ENCODE measurements at places on chromosomes 3 and 15.

DNA sequence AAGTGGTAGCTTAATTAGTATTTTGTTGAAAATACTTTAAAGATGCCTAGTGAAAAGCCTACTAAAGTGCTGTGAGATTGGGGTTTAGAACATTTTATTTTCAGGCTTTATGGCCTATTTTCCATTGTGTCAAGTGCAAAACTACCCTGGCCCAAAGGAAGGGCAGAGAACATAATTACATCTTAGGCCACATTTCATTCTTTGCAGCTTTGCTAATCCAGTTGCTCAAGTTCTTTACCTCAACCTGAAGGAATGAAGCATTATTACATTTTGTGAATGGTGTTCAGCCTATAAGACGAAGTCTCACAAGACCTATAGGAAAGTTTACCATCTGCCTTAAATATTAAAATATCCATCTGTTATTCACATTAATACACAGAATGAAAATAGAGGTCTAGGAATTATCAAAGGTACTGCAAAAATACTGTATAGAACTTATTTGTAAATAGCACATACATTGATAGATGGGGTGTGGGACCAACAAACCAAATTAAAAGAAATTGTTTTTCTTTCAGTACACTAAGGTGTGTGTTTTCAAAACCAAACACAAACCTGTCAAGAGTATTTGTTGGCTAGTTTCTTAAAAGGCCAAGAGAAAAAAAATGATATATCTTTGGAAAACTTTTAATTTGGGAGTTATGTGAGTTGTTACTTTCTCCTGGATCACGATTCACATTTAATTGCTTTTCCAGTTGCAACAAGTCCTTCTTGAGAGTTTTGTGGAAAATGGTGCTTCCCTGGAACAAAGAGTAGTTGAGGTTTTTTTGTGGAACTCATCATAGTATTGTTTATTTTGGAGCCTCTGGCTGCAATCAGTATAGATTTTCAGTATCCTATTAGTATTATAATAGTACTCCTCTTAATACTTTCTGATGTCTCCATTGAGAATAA lies 12.0 kb upstream of the SETD5 start:
- DNase-seq = no peak

DNA sequence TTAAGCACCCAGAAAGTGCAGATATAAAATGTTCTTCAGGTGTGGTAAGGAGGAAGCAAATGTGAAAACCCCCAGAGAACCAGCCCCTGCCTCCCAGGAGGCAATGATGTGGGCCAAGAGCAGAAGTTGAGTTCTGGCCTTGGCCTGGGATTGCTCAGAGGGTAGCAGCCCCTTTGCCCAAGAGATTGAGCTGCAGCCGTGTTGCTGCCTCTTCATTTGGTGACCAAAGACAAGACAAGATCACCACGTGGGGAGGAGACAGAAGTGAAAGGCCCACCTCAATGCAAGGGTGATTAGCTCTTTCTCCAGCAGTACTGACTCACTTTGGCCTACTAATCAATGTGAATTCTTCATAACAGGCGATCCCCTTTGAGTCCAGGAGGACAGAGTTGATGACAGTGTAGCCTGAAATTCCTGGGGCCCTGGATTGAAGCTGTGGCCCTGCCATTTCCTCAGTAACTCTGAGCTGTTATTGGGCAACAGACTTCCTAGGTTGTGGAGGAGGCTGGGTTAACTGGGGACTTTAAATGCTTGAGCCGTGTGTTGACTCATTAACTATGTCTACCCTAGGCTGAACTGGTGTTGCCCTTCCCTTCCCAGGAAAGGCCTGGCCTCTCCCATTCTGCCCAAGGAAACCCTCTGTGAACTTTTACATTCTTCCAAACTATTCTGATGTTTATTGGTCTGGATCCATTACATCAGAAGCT lies 86.5 kb downstream of the ST6GAL1 start:
- no peak for DNase-seq

DNA sequence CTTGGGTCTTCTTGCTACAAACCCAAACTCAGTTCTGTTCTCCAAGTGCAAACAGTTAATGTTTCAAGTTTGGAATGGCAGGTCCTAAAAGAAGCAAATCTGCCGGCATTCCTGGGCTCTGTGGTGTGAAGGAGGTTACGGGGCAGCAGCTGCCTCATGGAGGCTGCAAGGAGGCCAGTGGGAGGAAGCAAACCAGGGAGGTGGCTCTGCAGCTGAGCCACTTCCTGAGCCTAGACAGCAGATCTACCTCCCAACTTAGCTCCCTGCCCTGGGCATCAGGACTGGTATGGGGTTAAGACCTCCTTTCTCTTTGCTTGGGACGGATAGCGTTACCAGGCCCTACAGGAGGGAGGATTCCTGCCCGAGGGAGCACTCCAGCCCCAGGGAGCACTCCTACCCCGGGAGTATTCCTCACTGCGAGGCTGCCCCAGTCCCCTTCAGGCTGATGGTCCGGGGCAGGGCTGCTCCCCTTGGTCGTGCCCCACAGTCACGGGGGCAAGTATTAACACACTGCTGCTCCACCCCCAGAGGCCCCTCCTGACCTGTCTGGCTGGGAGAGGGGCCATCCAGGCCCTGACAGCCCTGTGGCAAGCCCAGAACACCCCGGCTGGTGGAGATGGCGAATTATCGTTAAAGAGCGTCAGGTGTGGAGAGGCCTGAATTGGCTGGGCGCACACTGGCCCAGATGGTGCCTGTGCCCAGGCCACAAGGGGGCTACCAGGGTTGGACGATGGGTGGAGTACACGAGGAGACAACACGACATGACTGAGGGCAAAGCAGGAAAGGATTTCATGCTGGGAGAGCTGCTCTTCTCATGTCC lies 129.9 kb downstream of the ATP10A start:
- no peak for DNase-seq

DNA sequence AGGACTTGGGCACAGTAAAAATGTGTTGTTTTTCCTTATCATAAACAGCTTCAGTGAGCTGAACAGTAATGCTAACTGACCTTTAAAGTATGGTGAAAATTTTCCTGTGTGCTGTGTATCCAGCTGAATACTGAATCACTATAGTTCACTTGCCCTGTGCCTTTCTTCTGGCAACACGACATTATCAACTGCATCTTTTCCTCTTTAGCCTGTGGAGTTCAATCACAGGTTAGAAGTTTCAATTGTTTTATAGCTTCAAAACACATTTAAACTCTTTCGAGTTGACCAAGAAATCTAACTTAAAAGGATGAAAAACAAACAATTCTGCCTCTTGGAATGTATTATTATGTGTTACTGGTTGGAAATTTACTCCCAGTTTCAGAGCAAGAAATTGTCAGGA lies 1120.7 kb upstream of the ALCAM start:
- no peak for DNase-seq

DNA sequence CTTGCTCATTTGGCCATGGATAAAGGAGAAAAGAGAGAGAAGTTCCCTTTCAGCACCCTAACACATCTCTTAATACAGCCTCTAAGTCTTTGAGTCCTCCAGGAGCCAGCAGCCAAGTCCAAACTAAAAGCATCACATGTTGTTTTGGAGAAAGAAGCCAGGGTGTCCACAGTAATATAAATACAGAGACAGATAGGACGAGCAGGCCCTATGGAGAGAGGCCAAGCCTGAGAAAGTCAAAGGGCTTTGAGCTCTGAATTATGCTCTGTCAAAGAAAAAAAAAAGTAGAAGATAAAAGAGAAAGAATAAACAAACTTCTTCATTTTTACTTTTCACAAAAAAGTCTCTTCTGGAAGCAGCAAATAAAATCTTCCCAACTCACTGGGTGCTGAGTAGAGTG lies 92.4 kb upstream of the THBS1 start:
- no peak for DNase-seq

DNA sequence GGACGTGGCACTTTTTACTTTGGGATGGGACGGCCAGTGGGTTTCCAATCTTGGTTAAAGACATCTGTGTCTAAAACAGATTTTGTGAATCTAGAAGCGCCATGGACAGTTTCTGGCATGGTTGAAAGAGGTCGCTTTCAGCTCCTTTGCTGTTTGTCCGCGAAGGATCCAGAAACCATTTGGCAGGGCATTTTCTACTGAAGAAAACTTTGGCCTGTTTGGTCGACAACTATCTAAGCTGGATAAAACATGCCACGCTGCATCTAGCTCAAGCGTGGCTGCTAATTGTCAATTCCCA lies 730 bp upstream of the RORA start:
- DNase-seq = no peak

- no peak for DNase-seq
Measured at GRCh38 chr3:29805757-29806156, 524.9 kb downstream of the RBMS3 start.

DNA sequence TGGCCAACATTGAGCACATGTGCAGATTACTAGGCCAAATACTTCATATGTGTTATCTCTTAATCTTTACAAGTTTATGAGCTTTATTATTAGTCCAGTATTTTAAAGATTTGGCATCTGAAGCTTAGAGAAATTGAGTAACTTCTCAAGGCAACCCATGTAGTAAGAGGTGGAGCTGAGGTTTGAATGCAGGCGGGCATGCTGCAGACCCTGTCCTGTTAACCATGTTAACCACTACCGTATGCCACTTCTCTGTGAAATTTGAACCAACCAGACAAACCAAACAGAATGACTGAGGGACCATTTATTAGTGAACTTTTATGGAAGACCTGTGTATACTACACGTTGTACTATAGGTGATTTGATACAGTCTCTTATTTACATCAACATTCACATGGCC lies 49.7 kb downstream of the MEF2A start:
- DNase-seq = no peak

DNA sequence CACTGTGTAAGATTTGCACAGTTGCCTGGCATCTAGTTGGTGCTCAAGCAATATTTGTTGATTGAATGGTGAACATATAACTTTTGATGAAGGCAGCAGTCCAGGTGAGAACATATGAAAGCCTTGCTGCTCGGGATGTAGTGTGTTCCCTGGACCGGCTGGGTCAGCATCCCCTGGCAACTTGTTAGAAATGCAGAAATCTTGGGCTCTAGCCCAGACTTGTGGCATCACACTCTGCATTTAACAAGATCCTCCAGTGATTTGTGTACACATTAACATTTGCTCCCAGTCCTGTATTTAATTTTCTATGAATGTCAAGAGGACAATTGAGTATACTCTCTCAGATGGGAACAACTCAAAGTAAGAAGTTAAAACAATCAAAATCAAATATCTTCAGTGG lies 69.0 kb upstream of the SAMMSON start:
- DNase-seq = no peak

GRCh38 chr3:52429031-52429430 lies 15.9 kb downstream of the SEMA3G start:
- DNase-seq = no peak

DNA sequence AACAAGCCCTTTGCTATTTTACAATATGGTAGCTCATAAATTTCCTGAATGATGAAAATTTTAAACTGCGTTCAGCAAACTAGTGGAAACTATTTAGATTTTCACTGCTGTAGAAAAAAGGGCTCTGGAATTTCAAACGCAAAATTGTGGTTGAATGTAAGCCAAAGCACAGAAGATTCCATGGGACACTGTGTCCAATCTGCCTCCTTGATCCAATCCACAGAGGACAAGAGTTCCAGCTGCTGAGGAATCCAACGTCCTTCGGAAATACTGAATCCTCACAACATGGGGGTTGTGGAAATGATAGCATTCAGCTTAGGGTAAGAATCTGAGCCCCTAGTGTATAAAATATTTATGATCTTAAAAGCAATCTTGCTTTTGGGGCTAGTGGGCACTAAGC lies 161.0 kb downstream of the PLD1 start:
- no peak for DNase-seq

DNA sequence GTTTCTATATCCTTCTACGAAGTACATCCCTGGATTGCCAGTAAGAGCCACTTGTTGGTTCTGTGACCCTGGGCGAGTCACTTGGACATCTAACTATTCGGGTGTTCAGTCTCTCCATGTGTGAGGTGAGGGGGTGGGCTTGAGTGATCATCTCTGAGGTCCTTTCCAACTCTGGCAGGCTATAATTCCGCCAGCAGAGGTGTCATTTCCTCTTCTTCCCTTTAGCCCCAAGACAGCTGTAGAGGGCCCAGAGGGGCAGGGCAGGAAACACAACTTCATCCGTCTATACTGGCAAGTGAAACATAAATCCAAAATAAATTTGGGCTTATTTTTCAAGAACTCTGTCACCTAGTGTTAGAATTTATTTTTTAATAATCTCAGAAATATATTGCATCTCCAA lies 38.1 kb downstream of the C2CD4A start:
- no peak for DNase-seq

- no peak for DNase-seq
Measured at GRCh38 chr3:169112153-169112892, 551.2 kb downstream of the MECOM start.

DNA sequence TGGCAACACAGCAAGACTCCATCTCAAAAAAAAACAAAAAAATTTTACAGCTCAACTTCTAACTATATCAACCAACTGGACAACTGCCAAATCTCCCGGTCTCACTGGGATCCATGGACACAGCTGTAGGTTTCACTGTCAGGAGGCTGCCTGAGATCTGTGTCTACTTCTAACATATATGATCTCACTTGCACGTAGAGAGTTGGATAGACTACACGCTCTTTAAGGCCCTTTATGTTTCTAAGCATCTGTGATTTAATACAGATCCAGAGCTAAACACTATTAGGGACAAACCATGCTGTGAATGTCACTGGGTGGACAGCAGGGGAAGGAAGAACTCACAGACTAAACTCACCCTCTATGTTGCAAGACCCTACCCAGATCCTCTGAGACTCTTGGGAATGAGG lies 13.0 kb upstream of the APOD start:
- no peak for DNase-seq

DNA sequence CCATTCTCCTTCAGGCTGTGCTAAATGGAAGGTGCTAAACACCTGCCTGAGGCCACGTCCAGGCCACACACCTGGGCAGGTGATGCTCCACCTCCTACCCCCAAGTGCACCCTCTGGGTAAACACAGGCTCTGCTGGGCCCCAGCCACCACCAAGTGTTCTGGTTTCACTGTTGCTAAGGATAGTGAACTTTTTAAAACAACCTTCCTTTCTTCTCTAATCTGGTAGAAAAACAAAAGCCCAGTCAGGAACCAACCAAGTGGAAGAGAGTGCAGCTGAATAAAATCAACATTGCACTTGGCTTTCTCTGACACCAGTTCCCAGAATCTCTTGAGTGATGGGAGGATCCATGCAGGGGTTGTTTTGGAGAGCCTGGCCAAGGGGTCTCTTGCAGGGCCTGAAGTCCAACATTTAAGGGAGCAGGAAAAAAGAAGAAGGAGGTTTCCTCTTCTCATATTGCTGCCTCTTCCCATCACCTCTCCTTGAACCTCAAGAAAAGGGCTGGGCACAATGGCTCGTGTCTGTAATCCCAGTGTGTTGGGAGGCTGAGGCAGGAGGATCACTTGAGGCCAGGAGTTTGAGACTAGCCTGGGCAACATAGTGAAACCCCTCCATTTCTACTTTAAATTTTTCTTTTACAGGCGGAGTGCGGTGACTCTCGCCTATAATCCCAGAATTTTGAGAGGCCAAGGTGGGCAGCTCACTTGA lies 26.2 kb upstream of the ATP13A3 start:
- DNase-seq = no peak

GRCh38 chr15:53589520-53590057 lies 169.9 kb downstream of the WDR72 start:
- DNase-seq = no peak

DNA sequence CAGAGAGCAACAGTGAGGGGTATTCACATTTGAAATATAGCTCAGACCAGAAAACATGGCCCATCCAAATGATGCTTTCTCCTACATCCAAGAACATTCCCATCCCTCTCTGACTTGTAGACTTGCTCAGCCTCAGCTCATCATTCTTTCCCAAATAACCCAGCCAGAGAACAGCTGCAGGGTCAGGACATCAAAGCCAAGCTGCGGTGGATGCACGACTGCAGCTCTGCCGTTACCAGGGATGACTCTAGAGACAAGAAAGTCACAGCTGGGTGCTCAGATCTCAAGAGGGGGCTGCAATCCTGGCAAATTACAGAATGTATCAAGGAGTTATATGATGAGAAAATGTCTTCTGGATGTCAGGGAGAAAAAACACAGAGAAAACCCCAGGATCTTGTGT lies 944.3 kb downstream of the NTRK3 start:
- DNase-seq = no peak
